Left kidney (tissue), 8 donors: ENCODE measurements at places on chromosomes 4 and X. TPM values are rescaled to one million over a fixed set of nuclear protein-coding genes. Genes with fewer than 3 reads are reported as not detected.

DNA sequence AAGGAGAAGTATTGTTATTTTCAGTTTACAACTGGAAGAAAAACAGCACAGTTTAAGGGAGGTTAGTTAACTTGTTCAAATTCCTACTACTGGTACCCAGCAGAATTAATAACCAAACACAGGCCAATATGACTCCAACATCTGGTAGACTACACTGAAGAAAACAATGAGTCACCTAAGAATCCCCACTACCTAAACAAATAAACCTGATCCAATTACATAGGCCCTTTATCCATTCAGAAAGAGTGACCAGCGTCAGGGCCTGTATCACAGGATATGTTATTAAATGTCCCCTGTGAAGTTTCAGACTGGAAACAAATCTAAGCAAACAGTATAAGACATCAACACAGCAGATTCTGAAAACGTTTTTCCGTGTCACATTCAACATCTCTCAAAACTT, 492.5 kb upstream of the INTU start:
- no peak for DNase-seq

- peak; percentile 37 for DNase-seq
Observed at GRCh38 chrX:86946569-86946968, 571.0 kb upstream of the KLHL4 start.

DNA sequence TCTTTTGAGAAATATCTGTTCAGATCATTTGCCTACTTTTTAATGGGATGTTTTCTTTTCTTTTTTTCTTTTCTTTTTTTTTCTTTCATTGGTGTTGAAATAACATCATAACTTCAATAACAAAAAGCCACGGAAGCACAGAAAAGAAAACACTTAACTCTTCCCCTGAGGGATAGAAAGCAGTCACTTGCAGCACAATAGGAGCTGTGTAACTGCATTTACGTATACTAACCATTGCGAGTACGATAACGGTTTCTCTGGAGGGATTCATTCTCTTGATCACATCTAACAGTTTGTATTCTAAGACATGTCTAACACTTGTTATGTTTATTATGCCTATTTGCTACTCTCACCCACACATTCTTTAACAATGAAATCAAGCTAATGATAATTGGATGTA, 27.3 kb downstream of the C4orf46 start:
- no peak for DNase-seq

The GLRA2 gene
- 0.52 TPM for polyA plus RNA-seq

- DNase-seq: no peak
Observed at GRCh38 chrX:153412746-153413720, 1.8 kb downstream of the ZFP92 start.

The BTK gene
- polyA plus RNA-seq: 2.3 TPM

- no peak for DNase-seq
Observed at GRCh38 chr4:42216664-42217063, 64.2 kb upstream of the BEND4 start.

- no peak for DNase-seq
Observed at GRCh38 chrX:39854772-39855747, 242.7 kb downstream of the BCOR start.

DNA sequence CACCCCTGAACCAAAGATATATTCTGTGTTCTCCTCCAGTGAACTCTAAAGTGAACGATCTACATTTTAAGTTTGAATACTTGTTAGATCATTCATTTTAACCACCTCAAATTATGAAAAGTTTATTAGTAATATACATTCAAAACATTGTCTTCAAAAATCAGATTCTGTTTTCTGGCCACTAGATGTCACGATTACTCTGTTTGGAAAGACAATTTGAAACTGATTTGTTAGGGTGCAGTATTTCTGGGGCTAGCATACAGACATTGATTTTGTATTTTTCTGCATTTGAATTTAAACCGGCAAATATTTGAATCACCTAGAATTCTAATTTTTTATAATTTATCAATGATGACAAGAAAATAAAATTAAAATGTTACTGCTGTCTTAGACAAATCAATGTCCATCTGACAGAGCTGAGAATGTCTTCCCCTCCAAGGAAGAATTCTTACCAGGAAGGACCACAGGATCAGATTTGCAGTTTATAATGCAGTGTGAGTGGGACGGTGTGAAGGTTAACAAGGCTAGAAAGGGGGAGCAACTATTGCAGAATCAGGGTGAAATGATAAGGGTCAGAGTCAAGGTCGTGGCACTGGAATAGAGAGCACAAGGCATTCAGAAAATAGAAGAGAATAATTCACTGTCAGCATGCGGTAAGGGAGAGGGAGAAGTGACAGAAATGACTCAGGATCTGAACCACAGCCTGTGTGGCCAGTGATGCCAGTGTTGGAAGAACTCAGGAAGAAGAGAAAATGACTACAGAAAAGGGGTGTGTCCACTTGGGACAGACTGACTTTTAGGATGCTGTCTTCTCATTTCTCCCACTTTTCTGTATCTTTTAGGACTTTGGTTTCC, 91.6 kb downstream of the ANXA10 start:
- DNase-seq: peak; percentile 21

The S100G gene
- not detected for polyA plus RNA-seq

The CXCL10 gene
- polyA plus RNA-seq: 0.93 TPM

DNA sequence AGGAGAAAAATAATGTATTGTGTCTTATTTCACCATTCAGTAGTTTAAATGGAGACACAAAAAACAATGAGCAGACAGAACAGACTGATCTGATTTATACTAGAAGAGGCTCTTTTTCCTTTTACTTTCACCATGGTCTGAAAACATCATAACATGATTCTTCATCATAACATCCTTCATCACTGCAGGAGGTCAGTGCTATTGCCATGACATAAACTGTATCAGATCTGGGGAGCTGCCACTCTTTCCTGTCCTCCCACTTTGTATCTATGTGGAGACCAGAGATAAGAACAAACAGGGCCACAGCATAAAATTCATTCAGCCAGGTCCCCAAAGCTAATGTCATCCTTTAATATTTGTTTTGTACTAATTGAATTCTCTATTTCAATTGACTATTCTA, 25.2 kb downstream of the SOD3 start:
- no peak for DNase-seq

The CYLC1 gene
- not detected for polyA plus RNA-seq

The SCD5 gene
- 42.0 TPM for polyA plus RNA-seq

DNA sequence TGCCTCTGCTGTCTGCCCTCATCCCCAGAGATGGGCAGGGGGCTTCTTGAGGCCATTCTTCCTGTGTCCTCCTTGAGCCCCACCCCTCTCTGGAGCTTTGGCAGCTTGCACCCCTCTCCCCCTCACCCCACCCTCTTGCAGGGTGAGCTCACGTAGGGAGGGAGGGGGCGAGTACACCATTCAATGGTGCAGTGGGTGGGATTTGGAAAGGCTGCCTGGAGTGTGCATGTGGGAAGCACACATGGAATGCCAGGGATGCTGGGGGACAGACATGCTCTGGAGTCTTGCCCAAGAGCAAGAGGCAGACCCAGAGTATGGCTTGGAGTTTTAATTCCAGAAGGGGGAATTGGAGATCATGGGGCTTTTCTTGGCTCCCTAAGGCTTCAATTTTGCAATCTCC, 5.6 kb downstream of the PAK3 start:
- no peak for DNase-seq

The TMEM35A gene
- polyA plus RNA-seq: 7.9 TPM

The FGF13 gene
- polyA plus RNA-seq: 29.3 TPM

The SPARCL1 gene
- 9.2 TPM for polyA plus RNA-seq

DNA sequence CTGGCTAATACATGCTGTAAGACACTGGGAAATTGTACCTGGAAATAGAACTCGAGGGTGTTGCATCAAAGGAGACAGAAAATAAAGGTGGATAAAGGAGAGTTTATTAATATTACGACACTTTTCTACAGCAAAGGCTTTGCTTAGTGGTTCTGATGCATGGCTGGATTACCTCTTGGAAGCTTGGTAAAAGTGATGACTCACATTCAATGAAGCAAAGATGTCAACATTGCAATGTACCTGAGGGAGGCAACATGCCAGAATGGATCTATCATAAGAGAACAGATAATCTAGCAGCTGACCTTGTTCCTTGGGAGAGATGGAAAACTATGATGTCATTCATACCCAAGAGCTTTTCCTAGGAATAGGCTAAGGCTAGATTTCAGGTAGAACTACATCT, 735.1 kb upstream of the DIAPH2 start:
- DNase-seq: no peak

- no peak for DNase-seq
Observed at GRCh38 chr4:146545102-146545501, 23.4 kb upstream of the SLC10A7 start.

GRCh38 chr4:79281566-79282359, 44.1 kb downstream of the NAA11 start:
- DNase-seq: no peak

The DMRTC1 gene
- not detected for polyA plus RNA-seq

The L1CAM gene
- polyA plus RNA-seq: 46.9 TPM
